Naive thymus-derived CD8-positive, alpha-beta T cell (primary cell): ENCODE measurements at places on chromosomes 3 and 15.
A peak's percentile ranks its signal among the peaks of the same experiment; 100 is the strongest.

- DNase-seq = no peak
- H3K36me3 ChIP-seq = no peaks in the 10 kb centered on the region
- H3K4me3 ChIP-seq = no peak overlapping the region
These were observed 369.7 kb upstream of the PROK2 start for GRCh38 chr3:72154391-72155335.

DNA sequence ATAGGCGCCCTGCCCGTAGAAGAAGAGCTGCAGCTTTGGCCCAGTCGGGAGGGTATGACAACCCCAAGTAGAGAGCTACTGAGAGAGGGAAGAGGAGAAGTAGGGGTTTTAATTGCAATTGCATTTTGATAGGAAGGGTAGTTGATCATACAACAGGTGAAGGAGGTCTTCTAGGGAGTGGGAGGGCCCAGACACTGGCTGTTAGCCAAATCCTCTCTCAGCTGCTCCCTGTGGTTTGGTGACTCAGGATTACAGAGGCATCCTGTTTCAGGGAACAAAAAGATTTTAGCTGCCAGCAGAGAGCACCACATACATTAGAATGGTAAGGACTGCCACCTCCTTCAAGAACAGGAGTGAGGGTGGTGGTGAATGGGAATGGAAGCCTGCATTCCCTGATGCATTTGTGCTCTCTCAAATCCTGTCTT lies 408.9 kb upstream of the THBS1 start:
- no peak overlapping the region for H3K27ac ChIP-seq
- DNase-seq = no peak
- no peaks in the 10 kb centered on the region for H3K4me1 ChIP-seq
- no peaks in the 10 kb centered on the region for H3K36me3 ChIP-seq
- no peak overlapping the region for H3K4me3 ChIP-seq

DNA sequence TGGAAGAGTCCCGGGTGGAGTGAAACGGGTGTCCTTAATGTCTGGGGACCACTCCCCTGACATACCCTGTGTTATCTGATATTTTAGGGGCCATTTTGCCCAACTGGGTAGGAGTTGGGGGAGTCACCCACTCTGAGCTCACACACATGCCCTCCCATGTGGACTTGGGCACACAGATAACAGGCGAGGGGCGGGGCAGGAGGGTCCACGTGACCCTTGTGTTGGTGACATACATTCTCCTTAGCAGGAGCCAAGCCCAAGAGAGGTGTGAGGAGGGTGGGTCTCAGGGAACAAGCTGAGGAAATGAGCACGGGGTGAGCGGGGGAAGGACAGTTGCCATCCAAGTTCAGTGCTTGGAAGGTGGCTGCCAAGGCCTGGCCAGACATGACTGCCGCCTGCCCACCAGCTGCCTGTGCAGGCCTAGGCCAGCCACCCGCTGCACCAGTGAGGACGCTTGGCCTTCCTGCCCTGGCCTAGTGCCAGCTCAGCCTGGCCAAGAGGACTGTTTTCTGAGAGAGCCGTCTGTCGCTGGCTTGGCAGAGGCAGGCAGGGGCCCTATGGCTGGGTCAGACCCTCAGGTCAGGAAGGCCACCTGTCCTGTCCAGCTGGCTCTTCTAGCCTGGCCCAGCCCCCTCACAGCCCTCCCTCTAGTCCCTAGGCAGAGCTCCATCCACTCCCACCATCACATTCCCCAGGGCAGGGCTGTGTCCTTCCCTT lies 31.3 kb upstream of the TMEM115 start:
- H3K4me3 ChIP-seq = no peak overlapping the region
- H3K27ac ChIP-seq = no peak overlapping the region
- DNase-seq = no peak

- no peaks in the 10 kb centered on the region for H3K36me3 ChIP-seq
- H3K27me3 ChIP-seq = no peaks in the 10 kb centered on the region
- no peak overlapping the region for H3K27ac ChIP-seq
- peaks cover 11% of the 10 kb centered on the region for H3K4me1 ChIP-seq
These were observed 12.0 kb downstream of the CGGBP1 start for GRCh38 chr3:88046766-88047165.

DNA sequence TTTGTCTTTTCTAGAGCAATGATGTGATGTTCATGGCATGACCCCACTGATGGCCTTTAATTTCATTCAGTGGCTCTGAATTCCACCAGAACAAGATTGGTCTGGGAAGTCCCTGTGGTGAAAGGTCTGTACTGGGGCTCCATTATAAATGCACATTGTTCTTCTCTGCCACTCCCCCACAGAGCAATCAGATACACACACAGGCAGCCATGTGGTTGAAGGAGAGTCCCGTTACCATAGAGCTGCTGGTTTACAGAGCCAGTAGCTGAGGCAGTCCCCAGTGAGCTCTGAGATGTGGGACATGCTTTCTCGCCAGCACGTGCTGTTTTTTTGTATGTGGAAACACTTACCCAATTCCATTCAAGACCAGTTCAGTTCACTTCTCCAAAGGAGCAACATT lies 172.7 kb upstream of the TRIM42 start:
- H3K36me3 ChIP-seq = no peaks in the 10 kb centered on the region
- H3K4me1 ChIP-seq = no peaks in the 10 kb centered on the region
- no peak for DNase-seq
- H3K27me3 ChIP-seq = peaks cover 47% of the 10 kb centered on the region
- no peak overlapping the region for H3K27ac ChIP-seq

DNA sequence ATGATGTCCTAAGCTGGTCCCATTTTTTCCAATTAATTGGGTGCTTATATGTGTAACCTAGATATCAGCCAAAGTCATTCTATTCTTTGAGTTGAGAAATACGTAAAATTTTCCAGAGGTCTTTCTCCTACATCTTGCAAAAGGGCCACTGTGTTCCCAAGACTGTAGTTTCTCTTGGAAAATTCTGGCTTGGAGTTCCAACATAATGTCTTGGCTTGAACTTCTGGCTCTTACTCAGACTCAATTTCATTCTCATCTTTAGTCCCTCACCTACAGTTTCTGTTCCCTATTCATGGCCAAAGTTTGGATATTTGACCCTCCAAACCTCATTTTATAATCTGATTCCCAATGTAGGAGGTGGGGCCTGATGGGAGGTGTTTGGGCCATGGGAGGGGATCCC lies 201.4 kb upstream of the ARHGEF26 start:
- no peak for DNase-seq
- H3K27ac ChIP-seq = no peak overlapping the region
- no peaks in the 10 kb centered on the region for H3K36me3 ChIP-seq
- peaks cover 4% of the 10 kb centered on the region for H3K27me3 ChIP-seq
- H3K4me1 ChIP-seq = no peaks in the 10 kb centered on the region
- no peak overlapping the region for H3K4me3 ChIP-seq

- H3K4me1 ChIP-seq = peaks cover 15% of the 10 kb centered on the region
- no peak overlapping the region for H3K4me3 ChIP-seq
- no peaks in the 10 kb centered on the region for H3K36me3 ChIP-seq
- DNase-seq = no peak
- peaks cover 5% of the 10 kb centered on the region for H3K27me3 ChIP-seq
These were observed 81.4 kb downstream of the SEMA5B start for GRCh38 chr3:122946185-122946584.

- peak; percentile 21 for DNase-seq
- H3K27me3 ChIP-seq = no peaks in the 10 kb centered on the region
- H3K27ac ChIP-seq = no peak overlapping the region
These were observed 55.9 kb upstream of the PLCL2 start for GRCh38 chr3:16828815-16829214.

DNA sequence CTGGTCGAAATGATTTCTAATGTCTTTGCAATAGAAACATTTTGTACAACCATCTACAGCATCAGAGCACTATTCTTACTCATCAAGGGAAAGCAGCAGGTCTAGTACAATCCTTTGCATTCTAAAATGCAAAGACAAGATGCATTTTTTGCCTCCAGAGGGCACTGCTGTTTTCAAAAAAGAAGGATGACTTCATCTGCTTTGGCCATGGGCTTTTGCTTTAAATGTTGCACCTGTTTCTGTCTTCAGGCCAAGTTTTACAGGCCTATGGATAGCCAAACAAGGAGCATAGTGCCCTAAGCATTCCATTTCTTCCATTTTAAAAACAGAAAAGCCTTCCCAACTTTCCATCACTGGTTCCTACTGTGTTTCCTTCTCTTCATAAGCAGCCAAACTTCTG lies 3.4 kb downstream of the PARP9 start:
- DNase-seq = peak; percentile 58
- H3K36me3 ChIP-seq = peaks cover 41% of the 10 kb centered on the region
- H3K27me3 ChIP-seq = no peaks in the 10 kb centered on the region

DNA sequence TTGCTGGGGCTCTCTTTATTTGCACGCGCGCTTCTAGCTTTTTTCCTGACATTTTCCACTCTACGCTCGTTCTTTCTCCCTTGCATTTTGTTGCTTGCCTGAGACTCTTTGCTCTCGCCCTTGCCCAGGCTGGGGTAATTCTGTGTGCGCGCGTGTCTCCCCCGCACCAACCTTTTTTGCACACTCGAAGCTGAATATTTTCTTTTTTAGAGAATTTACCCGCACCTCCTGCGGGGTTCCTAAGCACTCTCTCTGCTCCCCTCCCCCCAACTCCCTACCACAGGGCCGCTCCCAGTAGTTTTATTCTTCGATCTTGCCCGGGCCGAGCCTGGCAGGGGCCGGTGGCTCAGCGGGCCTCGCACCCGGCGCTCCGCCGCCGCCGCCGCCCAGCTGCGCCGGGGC lies 732 bp downstream of the FAM43A start:
- DNase-seq = no peak
- peak overlapping the region; percentile 96 for H3K4me3 ChIP-seq
- H3K27ac ChIP-seq = peak overlapping the region; percentile 31
- no peaks in the 10 kb centered on the region for H3K36me3 ChIP-seq
- peaks cover 9% of the 10 kb centered on the region for H3K27me3 ChIP-seq

DNA sequence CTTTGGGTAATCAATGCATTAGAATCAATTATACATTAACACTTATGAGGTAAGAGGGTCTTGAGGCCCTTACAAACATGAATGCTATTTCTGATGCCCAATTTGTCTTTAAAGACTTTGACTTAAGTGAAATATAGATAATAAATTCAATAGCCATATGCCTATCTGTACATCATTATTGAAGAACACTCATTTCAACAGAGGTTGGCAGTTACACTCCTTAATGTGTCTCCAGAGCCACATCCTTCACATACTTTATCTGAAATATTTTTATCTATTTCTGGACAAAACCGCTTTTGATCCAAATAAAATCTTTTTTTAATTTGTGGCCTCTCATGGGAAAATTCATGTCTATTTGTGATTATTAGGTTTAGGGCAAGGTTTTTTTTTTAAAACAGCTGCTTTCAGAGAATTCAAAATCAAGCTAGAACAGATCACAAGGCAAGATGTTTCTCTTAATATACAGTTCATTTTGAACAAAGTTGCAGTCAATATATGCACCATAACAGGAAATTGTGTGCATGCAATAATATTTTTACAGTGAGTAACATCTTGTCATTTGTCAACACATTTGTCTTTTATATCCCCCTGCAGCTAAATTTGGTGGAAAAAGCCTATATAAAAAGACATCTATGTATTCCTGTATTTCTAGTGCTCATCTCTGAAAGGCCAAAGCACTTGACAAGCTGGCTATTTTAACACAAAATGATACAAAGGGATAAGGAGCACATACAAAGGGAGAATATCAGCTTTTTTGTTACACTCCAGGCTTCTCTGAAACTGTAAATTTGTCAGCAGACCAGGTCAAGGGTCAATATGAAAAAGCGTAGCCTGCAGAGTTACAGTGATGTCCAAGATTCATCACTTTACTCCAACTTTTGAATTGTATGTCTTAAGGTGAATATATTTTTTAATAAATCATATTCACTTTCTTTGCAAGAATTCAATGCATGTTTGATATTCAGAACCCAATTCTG lies 146.2 kb upstream of the DPH6 start:
- no peak overlapping the region for H3K27ac ChIP-seq
- H3K36me3 ChIP-seq = no peaks in the 10 kb centered on the region
- DNase-seq = no peak
- no peak overlapping the region for H3K4me3 ChIP-seq
- peaks cover 7% of the 10 kb centered on the region for H3K27me3 ChIP-seq

DNA sequence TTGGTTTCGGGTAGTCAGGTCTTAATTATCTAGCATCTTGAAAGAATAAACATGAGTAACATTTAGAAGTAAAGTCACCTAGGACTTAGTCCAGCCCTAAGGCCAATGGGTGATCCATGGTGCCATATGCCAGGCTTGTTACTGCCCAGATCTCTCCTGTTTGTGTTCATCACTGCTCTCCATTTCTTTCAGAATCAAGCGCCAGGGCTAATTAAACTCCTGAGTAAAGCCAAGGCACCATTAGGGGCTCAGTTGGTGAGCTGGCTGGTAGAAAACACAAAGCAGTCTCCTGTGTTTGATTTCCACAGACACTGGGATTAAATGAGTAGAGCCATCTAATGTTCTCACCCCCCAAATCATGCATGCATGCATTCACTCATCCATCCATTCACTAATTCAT lies 11.3 kb downstream of the CYP19A1 start:
- no peaks in the 10 kb centered on the region for H3K36me3 ChIP-seq
- no peak for DNase-seq
- H3K27ac ChIP-seq = no peak overlapping the region

- no peaks in the 10 kb centered on the region for H3K27me3 ChIP-seq
- H3K4me1 ChIP-seq = no peaks in the 10 kb centered on the region
- no peak overlapping the region for H3K27ac ChIP-seq
- DNase-seq = no peak
- peaks cover 76% of the 10 kb centered on the region for H3K36me3 ChIP-seq
These were observed 23.9 kb downstream of the NIT2 start for GRCh38 chr3:100358413-100358812.

DNA sequence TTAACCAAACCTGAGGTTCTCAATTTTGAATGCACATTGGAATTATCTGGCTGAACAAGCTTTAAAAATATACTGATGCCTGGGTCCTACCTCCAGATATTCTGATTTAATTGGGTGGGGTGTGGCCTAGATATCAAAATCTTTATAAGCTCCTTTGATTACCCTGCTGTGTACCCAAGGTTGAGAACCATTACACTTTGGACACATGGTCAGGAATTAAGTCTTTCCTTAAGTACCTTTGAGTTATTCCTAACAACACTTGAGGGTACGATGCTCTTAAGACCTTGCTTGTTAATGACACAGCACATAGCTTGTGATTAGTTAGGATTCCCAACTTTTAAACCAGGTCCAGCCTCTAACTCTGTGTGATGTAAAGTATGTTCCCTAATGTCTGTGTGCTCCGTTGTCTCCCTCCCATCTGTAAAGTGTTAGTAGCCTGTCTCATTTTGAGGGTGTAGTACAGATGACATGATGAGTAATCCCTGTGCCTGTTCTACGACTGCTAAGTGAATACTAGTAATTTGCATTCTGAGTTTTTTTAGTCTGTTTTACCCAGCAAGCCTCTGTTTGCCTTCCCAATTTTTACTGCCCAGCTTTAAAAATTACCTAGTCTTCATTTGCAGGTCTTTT lies 154.9 kb downstream of the KLHL25 start:
- no peak overlapping the region for H3K4me3 ChIP-seq
- no peak overlapping the region for H3K27ac ChIP-seq
- peaks cover 63% of the 10 kb centered on the region for H3K36me3 ChIP-seq
- peaks cover 31% of the 10 kb centered on the region for H3K4me1 ChIP-seq
